DND-41 (cell line): ENCODE measurements at places on chromosomes 16 and 17.

GRCh38 chr16:13453325-13453724 lies 466.6 kb upstream of the ERCC4 start:
- DNase-seq: no peak
- H3K4me1 ChIP-seq: no peaks in the 10 kb centered on the region
- no peaks in the 10 kb centered on the region for H3K27me3 ChIP-seq
- H3K27ac ChIP-seq: no peak overlapping the region
- H3K4me3 ChIP-seq: no peak overlapping the region
- H3K36me3 ChIP-seq: no peaks in the 10 kb centered on the region

- H3K27ac ChIP-seq: no peak overlapping the region
- no peaks in the 10 kb centered on the region for H3K36me3 ChIP-seq
- no peak for DNase-seq
- H3K4me3 ChIP-seq: no peak overlapping the region
- H3K27me3 ChIP-seq: no peaks in the 10 kb centered on the region
Measured at GRCh38 chr16:49281843-49282642, 405 bp upstream of the CBLN1 start.

GRCh38 chr16:70434484-70435260 lies 4.2 kb downstream of the ST3GAL2 start:
- H3K4me1 ChIP-seq: peaks cover 46% of the 10 kb centered on the region
- H3K27ac ChIP-seq: no peak overlapping the region
- DNase-seq: no peak
- no peaks in the 10 kb centered on the region for H3K27me3 ChIP-seq
- H3K4me3 ChIP-seq: no peak overlapping the region

DNA sequence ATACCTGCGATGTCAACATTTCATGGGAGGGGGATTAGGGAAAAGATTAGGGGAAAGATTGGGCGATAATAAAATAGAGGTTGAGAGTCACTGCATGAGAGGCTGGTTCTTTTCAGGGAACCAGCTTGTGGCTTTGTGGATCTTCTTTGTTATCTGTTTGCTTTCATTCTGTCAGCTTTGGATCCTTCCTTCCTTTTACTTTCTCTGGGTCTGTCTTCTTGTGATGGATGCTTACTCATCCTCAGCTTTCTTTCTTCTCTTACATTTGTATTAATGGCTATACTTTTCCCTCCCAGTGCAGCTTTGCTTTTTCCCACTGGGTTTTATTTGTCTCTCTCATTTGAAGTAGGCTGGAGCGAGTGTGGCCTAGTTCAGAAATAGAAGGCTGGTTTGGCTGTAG lies 47.1 kb downstream of the RPTOR start:
- no peak overlapping the region for H3K27ac ChIP-seq
- H3K4me1 ChIP-seq: peaks cover 34% of the 10 kb centered on the region
- H3K36me3 ChIP-seq: no peaks in the 10 kb centered on the region
- DNase-seq: no peak
- no peak overlapping the region for H3K4me3 ChIP-seq
- H3K27me3 ChIP-seq: no peaks in the 10 kb centered on the region

GRCh38 chr17:37137070-37137610 lies 188.4 kb downstream of the AATF start:
- no peak overlapping the region for H3K27ac ChIP-seq
- peaks cover 36% of the 10 kb centered on the region for H3K36me3 ChIP-seq
- H3K4me1 ChIP-seq: no peaks in the 10 kb centered on the region
- no peak for DNase-seq

DNA sequence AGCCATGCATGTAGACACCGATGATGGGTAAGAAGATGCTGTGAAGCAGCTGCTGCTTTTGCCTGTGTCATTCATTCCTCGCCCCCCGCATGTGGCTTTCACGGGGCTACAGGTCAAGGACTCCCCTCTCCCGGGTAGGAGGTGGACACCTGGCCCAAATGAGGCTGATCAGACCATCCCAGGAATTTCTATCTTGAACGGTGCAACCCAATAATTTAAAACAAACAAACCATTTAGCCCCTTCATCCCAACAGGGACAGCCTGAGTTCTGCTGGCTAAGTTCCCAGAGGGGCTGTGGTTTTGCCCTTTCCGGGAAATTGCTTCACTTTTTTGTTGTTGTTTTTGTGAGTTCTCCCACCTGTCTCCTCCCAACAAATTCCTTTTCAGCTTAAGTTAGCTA lies 137.7 kb upstream of the CDH5 start:
- H3K4me1 ChIP-seq: peaks cover 16% of the 10 kb centered on the region
- H3K27me3 ChIP-seq: peaks cover 2% of the 10 kb centered on the region
- no peak overlapping the region for H3K27ac ChIP-seq
- no peaks in the 10 kb centered on the region for H3K36me3 ChIP-seq
- H3K4me3 ChIP-seq: no peak overlapping the region
- peak; percentile 43 for DNase-seq

DNA sequence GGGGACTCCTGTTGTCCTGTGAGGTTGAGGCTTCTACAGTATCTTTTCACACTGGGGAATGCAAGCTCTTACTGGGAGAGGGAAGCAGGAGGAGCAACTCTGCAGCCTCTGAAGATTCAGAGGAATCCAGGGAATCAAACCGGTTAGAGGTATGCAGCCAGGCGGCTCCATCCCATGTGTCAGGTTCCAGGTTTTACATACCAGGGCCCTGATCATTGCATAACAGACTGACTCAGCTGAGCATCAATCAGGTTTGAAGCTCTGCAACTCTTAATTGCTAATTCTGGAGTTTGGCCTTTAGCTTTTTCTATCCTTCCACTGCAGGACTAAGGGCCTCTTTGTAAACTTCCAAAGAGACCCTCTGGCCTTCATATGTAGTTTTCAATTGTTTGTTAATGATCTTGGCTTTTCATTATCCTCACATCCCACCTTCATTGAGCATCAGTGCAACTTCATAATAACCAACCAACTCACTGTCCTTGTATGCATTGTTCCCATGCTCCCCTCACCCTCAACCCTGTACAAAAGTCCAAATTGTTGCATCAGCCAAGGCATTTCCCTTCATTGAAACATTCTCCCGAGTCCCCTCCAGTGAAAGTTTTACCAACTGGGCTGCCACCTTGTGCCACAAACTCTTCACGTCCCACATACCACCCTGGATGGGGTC lies 59.7 kb upstream of the DHX40 start:
- H3K27ac ChIP-seq: no peak overlapping the region
- no peak for DNase-seq
- no peaks in the 10 kb centered on the region for H3K27me3 ChIP-seq
- no peak overlapping the region for H3K4me3 ChIP-seq
- no peaks in the 10 kb centered on the region for H3K36me3 ChIP-seq
- H3K4me1 ChIP-seq: no peaks in the 10 kb centered on the region

GRCh38 chr16:51818342-51818944 lies 667.4 kb upstream of the SALL1 start:
- H3K27ac ChIP-seq: no peak overlapping the region
- H3K36me3 ChIP-seq: no peaks in the 10 kb centered on the region
- H3K4me1 ChIP-seq: no peaks in the 10 kb centered on the region

DNA sequence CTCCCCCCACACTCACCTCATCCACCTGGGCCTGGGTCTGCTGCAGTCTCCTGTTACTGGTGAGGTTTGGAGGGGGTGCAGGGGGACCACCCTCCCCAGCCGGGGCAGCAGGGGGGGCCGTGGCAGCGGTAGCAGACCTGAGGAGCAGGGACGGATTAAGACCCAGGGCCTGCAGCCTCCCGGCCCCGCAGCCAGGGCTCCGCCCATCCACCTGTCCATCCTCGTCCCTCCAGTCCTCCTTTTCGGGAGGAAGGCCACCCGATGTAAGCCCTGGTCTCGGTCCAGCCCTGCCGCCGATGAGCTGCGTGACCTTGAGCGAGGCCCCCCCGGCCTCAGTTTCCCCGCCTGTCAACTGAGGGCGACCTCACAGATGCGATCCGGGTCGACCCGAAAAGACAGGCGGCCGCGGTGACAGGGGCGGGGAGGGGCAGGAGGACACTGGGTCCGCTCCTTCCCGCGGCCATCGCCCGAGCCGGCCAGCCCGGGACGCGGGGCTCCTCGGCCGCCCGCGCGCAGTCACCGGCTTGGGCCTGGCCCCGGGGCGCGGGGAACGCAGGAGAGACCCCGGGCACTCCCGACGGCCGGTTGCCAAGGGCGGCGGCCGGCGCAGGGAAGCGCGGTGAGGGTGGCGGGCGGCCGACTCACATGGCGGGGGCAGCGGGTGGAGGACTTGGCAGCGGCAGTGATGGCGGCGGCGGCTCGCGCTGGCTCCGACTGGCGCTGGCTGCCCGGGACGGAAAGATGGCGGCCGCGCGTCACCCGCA lies at the start of gene VAMP2:
TSS of gene VAMP2 (minus strand) at position 716 of the 764 bp plus-strand sequence. CDS start at position 647, 69 bp downstream.
- H3K27me3 ChIP-seq: no peaks in the 10 kb centered on the region
- peak within 1 kb of the TSS; percentile 99 for H3K4me3 ChIP-seq
- peaks cover 66% of the 10 kb centered on the region for H3K4me1 ChIP-seq
- H3K27ac ChIP-seq: peak within 1 kb of the TSS; percentile 97
- H3K36me3 ChIP-seq: peaks cover 39% of the 10 kb centered on the region

GRCh38 chr17:39903158-39903884 lies 15.1 kb downstream of the GSDMB start:
- peak; percentile 81 for DNase-seq
- no peaks in the 10 kb centered on the region for H3K36me3 ChIP-seq
- peaks cover 34% of the 10 kb centered on the region for H3K4me1 ChIP-seq
- no peak overlapping the region for H3K4me3 ChIP-seq
- no peaks in the 10 kb centered on the region for H3K27me3 ChIP-seq
- peak overlapping the region; percentile 76 for H3K27ac ChIP-seq

GRCh38 chr16:85203462-85203813 lies 91.2 kb upstream of the CIBAR2 start:
- no peaks in the 10 kb centered on the region for H3K4me1 ChIP-seq
- H3K4me3 ChIP-seq: no peak overlapping the region
- no peak for DNase-seq

DNA sequence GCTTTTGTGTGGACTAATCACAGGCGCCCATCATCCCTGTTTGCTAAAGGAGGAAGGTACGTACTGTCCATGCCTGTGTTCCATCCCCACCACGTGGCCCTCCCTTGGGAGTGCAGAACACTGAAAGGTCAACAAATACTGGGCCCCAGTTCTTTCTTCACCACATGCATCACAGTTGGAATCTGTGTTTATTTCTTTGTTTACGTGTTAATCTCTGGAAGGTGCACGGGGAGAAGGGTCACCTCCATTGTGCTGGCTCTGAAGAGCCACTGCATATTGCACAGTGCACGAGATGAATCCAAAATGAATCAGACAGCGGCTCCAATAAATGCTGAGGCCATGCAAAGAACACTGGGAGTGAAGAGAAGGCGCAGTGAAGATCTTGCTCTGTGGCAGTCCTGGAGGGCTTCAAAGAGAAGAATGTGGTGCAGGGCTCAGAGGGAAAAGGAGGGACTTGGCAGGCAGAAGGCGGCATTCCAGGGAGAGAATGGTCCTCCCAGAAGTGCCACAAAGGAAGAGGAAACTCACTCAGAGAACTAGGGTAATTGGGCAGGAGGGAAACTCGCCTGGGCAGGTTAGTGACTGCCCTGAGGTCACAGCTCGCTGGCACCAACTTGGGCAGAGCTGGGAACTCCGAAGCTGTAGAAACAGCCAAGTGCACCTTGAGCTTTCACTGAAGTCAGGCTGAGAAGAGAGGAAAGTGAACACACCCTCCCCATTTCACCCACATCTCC lies 3.7 kb downstream of the RPH3AL start:
- H3K27me3 ChIP-seq: peaks cover 5% of the 10 kb centered on the region
- H3K36me3 ChIP-seq: no peaks in the 10 kb centered on the region
- no peak overlapping the region for H3K27ac ChIP-seq
- H3K4me3 ChIP-seq: no peak overlapping the region
- no peak for DNase-seq

- H3K4me1 ChIP-seq: peaks cover 21% of the 10 kb centered on the region
- peaks cover 37% of the 10 kb centered on the region for H3K27me3 ChIP-seq
- no peak for DNase-seq
- no peaks in the 10 kb centered on the region for H3K36me3 ChIP-seq
Measured at GRCh38 chr17:20156196-20157000, 147.2 kb downstream of the SPECC1 start.

GRCh38 chr17:48068491-48068961 lies 20.4 kb downstream of the NFE2L1 start:
- peaks cover 88% of the 10 kb centered on the region for H3K36me3 ChIP-seq
- H3K4me3 ChIP-seq: no peak overlapping the region
- H3K4me1 ChIP-seq: no peaks in the 10 kb centered on the region
- H3K27ac ChIP-seq: no peak overlapping the region
- H3K27me3 ChIP-seq: no peaks in the 10 kb centered on the region

DNA sequence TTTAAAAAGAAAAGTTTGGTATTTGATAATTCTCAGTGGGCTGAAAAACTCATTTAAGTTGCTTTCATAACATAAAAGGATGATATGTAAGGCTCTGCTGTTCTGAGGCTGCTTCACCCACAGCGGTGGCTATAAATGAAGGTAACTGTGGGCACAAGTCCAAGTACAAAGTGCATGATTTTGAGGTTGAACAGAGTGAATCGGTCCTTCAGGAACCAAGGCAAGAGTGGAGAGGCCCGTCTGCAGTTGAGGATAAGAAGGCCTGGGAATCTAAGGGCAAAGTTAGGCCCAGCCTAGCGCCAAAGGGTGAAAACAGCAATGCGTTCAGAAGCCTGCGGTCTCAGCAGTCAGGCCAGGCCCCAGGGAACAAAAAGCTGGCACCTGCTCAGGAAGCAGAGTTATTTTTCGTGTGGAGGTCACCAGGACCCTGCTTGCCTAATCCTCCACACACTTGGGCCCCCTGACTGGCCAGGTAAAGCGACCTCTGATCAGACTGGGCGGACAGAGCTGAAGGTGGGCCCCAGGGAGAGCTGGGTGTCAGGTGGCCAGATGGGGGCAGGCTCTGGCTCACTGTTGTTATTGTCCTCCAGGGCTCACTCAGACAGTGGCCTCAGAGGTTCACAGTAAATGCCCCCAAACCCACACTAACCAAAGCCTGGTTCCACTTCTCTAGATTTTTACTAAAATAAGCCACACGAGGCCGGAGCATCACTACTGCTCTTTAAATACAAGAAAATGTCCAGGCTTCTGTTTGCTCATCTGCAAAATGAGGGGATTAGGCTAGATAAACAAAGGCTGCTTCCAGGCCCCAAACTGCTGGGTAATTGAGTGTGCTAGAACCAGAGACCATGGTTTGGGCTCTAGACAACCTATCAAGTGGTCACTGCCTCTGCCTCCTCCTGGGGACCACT lies 46.5 kb downstream of the TEX2 start:
- no peaks in the 10 kb centered on the region for H3K4me1 ChIP-seq
- H3K36me3 ChIP-seq: peaks cover 19% of the 10 kb centered on the region; the same call in 1 of the 2 replicates
- H3K4me3 ChIP-seq: no peak overlapping the region
- H3K27ac ChIP-seq: no peak overlapping the region
- DNase-seq: no peak

DNA sequence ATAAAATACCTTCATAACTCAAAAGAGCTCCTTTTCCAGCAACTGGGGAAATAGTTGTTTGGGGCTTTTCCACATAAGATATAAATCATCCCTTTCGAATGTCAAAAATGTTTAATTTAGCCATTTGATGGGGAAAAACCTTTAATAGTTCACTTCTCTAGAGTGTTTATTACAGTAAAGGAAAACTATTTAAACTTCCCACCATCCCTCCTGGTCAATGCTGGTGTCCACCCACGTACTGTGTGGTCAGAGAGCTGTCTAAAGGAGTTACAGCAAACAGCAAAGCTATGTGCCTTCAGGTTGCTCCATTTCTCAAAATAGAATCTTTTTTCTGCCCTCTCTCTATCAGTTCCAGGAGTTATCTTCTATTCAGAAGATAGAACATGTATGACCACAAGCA lies 33.5 kb downstream of the KANSL1 start:
- no peak overlapping the region for H3K4me3 ChIP-seq
- DNase-seq: no peak
- H3K36me3 ChIP-seq: peaks cover 14% of the 10 kb centered on the region
- H3K27me3 ChIP-seq: no peaks in the 10 kb centered on the region
- H3K4me1 ChIP-seq: peaks cover 15% of the 10 kb centered on the region
- H3K27ac ChIP-seq: no peak overlapping the region

- H3K36me3 ChIP-seq: no peaks in the 10 kb centered on the region
- H3K4me3 ChIP-seq: no peak overlapping the region
- no peak for DNase-seq
- H3K27ac ChIP-seq: no peak overlapping the region
Measured at GRCh38 chr17:60106340-60107059, 27.8 kb upstream of the HEATR6 start.

- no peaks in the 10 kb centered on the region for H3K4me1 ChIP-seq
- no peaks in the 10 kb centered on the region for H3K36me3 ChIP-seq
- no peak for DNase-seq
Measured at GRCh38 chr17:71948703-71949422, 172.0 kb upstream of the SOX9 start.
